Right renal pelvis (tissue), 4 donors: ENCODE measurements at places on chromosomes 16 and 17.

GRCh38 chr16:77782694-77783093 is 5.7 kb upstream of the VAT1L start:
- no peak for DNase-seq

DNA sequence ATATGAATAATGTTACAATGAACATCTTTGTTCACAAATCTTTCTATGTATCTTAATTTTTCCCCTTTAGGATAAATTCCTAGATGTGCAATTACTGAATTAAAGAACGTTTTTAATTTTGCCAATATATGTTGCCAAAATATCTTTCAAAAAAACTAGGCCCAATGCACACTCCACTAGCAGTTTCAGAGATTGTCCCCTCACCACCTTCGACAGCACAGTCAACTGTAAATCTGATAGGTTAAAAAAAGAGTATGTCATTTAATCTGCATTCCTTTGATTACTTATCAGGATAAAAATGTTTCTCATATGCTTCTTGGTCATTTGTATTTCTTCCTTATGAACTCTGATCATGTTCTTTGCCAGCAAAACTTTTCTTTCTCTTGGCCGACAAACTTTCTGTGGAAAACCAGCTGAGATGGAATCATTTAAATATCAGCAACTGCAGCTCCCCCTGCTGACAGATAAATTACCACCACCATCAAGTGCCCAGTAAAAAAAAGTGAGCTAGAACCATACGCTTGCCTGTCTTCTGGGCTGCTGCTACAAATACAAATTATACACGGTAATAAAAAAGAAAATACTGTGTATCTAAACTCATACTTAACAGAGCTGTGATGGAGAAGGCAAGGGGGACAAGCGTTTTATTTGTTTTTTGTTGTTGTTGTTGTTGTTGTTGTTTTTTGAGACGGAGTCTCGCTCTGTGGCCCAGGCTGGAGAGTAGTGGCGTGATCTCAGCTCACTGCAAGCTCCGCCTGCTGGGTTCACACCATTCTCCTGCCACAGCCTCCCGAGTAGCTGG is 19.6 kb upstream of the KANSL1 start:
- peak; percentile 65 for DNase-seq

DNA sequence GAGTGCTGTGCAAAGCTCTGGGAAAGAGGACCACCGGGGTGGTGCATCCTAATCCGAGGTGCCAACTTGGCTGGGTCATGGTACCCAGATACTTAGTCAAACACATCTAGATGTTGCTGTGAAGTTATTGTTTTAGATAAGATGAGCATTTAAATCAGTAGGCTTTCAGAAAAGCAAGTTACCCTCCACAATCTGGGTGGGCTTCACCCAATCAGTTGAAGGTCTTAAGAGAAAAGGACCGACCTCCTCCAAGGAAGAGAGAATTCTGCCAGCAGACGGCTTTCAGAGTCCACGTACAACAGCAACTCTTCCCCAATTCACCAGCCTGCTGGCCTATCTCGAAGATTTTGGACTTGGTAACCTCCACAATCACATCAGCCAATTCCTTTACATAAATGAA is 338.1 kb downstream of the C16orf95 start:
- DNase-seq: no peak

DNA sequence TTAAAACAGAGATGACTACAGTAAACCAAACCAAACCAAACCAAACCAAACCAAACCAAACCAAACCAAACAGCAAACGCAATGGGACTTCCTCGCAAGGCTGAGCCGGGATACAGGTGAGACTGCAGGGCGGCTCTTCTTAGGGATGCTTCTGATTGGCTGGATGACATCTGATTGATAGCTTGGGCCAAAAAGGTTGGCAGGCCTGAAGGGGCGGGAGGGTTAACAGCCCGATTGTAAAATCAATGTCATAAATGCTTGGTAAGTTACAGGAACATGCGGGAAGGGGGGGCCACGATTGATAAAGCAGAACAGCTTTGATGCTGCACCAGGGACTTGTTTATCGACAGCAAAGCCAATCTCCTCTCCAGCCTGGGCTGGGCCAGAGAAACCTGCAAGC is 86.1 kb downstream of the ZFHX3 start:
- no peak for DNase-seq

- DNase-seq: no peak
Observed at GRCh38 chr16:72657791-72658190, 390.1 kb downstream of the ZFHX3 start.

GRCh38 chr17:35286120-35286781 is 43.4 kb downstream of the SLFN5 start:
- no peak for DNase-seq

GRCh38 chr17:59121901-59122480 is 15.3 kb upstream of the TRIM37 start:
- DNase-seq: no peak

- DNase-seq: no peak
Observed at GRCh38 chr16:27431773-27432532, 30.0 kb downstream of the IL21R start.

- DNase-seq: no peak
Observed at GRCh38 chr17:55241097-55241496, 23.7 kb upstream of the HLF start.

- no peak for DNase-seq
Observed at GRCh38 chr16:56115817-56116576, 75.3 kb upstream of the GNAO1 start.

- DNase-seq: peak; percentile 74
Observed at GRCh38 chr17:21286066-21286770, 1.7 kb downstream of the MAP2K3 start.

DNA sequence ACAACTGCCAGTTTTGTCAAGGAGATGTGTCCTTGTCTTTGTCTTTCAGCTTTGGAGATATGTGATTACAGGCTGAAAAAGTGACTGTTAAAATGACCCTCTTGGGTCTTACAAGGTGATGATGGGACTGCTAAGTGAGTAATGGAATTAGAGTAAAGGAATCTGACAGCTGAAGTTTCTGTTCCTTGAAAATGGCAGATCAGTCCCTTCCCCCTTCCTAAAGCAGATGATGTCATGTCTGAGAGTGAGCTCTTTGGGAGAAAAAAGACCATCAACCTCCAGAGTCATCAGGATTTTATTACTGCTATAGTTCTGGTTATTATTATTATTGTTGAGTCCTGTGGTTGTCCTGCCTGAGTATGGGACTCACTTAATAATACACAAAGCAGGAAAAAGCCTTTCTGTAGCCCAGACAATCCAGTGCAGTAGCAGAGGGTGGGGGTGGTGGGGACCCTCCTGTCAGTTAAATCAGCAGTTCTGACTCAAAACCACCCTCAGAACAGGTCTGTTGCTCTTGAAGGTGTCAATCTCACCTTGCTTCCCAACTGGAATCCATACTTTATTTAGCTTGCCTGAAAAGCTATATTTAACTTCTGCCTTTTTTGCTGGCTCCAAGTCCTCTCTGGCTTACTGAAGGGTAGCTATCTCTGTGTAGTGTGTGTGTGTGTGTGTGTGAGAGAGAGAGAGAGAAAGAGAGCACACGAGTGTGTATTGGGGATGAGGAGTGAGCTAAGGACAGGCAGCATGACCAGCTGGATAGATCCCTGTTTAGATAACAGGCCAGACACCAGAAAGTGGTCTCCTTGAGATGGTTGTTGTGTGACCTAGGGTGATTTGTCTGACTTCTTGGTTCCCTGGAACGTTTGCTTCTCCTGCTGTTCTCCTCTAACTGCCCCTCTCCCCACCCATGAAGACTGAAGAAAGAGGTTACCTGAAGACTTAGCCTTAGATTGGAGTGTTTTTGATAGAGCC is 4.9 kb downstream of the HROB start:
- no peak for DNase-seq

GRCh38 chr16:89722392-89723278 is 1.3 kb downstream of the ZNF276 start:
- no peak for DNase-seq

DNA sequence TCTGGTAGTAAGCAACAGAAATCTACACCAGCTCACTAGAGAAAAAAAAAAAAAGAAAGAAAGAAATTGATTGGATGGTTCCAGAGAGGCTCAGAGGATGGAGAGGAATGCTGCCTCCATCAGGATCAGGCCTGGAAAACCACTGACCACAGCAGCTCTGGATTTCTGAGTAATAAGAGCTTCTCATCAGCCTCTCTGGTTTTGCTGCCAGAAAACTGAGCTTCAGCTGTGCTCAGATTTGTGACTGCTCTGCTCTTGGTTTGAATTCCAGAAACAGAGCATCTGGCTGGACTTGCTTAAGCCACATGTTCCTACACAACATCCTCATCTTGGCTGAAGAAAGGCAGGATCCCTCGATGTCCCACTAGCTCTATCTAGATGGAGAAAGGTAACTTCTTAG is 25.9 kb downstream of the IRX6 start:
- no peak for DNase-seq

GRCh38 chr16:83917152-83918120 is 18.5 kb downstream of the MLYCD start:
- no peak for DNase-seq
